ENCODE measurements at places on chromosomes 5 and 9. TPM values are rescaled to one million over a fixed set of nuclear protein-coding genes. Genes with fewer than 3 reads are reported as not detected.

DNA sequence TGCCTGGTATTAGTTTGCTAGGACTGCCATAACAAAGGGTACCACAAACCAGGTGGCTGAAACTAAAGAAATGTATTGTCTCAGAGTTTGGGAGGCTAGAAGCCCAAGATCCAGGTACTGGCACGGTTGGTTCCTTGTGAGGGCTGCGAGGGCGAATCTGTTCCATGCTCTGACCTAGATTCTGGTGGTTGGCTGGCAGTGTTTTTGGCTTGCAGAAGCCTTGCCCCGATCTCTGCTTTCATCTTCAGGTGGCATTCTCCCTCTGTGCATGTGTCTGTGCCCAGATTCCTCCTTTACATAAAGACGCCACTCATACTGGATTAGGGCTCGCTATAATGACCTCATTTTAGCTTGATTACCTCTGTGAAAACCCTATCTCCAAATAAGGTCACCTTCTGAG, 36.7 kb downstream of the RAI14 start:
- no peaks in the 10 kb centered on the region for H3K36me3 ChIP-seq
- no peaks in the 10 kb centered on the region for H3K27me3 ChIP-seq
- H3K4me3 ChIP-seq: no peak overlapping the region
- H3K27ac ChIP-seq: peak overlapping the region; percentile 18
- DNase-seq: no peak

DNA sequence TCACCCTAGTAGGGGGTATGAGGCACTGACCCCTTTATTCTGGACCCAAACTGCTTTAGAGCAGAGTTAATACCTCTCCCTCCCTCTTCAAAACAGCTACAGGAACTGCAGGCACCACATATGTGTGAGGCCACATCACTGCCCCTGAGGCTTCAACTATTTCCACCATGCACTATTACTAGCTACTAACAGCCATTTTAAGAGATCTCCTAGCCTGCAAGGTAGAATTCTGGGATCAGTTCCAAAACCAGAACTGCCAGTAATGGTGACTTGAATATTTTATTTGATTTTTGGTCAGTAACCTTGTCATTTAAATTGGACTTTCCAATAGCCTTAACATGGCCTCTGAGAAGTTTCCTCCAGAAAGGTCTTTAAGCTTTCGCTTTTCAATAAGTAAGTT, 55.3 kb upstream of the FSD1L start:
- H3K27me3 ChIP-seq: no peaks in the 10 kb centered on the region
- H3K27ac ChIP-seq: no peak overlapping the region
- H3K4me1 ChIP-seq: no peaks in the 10 kb centered on the region
- DNase-seq: no peak
- H3K4me3 ChIP-seq: no peak overlapping the region

DNA sequence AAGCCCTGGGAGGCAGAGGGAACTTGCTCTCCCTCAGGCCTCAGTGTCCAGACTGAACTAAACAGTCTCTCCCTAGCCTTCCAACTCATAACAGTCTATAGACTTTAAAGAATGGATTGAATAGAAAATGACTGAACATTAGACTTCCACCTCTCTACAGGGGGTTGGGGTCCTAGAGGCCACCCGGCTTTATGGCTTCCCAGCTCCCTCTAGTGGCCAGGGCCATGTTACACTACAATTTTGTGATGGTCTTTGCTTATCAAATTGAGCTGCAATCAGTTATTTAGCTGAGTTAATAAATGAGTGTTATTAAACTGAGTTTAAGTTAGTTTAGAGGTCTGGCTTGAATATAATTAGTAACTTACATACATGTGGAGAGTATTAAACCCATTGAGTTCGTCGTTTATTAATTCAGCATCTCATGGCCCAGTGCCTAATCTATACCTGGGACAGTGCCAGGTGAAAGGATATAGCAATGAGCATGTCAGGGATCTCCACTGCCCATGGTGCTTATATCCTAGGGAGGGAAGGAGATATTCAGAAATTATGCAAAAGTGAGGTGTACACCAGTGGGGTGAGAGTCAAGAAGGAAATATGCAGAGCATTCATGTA, 105.2 kb downstream of the SH3TC2 start:
- DNase-seq: peak; percentile 29
- no peaks in the 10 kb centered on the region for H3K4me1 ChIP-seq
- no peak overlapping the region for H3K27ac ChIP-seq
- no peak overlapping the region for H3K4me3 ChIP-seq
- H3K27me3 ChIP-seq: no peaks in the 10 kb centered on the region

- H3K27ac ChIP-seq: no peak overlapping the region
- DNase-seq: no peak
- peaks cover 45% of the 10 kb centered on the region for H3K36me3 ChIP-seq
- H3K4me3 ChIP-seq: no peak overlapping the region
- H3K27me3 ChIP-seq: no peaks in the 10 kb centered on the region
Measured at GRCh38 chr9:136835162-136835931, 6.9 kb upstream of the AJM1 start.

- no peak for DNase-seq
- H3K27ac ChIP-seq: no peak overlapping the region
- H3K36me3 ChIP-seq: no peaks in the 10 kb centered on the region
Measured at GRCh38 chr5:111926026-111926425, 169.0 kb upstream of the NREP start.

DNA sequence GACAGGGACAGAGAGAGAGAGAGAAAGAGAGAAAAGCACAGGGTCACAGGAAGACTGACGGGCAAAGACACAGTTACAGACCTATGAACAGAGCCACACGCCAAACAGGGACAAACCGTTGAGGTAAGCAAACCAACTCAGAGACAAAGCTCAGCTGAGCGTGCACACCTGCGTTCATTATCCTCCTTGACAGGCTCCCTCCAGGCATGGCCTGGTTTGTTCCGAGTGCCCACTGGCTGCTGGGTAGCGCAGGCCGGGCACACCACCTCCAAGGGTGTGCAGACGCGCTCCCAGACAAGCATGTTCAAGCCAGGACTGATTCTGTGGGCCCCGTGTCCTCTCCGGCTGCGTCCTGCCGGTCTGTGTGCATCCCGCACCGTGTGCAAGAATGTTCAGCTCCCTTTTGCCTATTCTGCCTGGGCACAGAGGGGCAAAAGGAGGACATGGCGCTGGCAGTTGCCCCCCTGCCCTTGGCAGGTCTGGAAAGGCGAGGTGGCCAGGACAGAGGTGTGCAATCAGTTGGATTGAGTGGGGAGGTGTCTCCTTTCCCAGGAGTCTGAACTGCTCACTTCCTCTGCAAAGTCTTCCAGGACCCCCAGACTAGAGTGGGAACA, 467 bp upstream of the SMIM32 start:
- peaks cover 36% of the 10 kb centered on the region for H3K27me3 ChIP-seq
- no peak for DNase-seq
- no peaks in the 10 kb centered on the region for H3K36me3 ChIP-seq
- H3K27ac ChIP-seq: no peak overlapping the region
- H3K4me3 ChIP-seq: peak overlapping the region; percentile 4

DNA sequence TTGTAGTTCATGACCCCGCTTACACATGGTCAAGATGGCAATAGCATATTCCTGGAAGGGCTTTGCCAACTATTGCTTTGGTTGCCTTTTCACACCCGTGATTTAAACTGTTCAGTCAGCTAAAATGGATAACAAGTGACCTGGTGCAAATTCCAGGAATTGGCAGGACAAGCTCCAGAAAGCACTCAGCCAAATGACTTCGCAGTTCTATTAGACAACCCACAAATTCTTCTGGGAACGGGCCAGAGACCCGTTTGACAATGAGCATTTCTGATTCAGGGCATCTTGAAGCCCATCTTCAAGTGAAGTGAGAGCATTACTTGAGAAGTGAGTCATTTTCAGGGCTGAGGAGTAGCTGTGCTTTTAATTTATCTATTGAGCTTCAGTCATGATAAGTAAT, 165.0 kb downstream of the DROSHA start:
- H3K4me1 ChIP-seq: no peaks in the 10 kb centered on the region
- H3K4me3 ChIP-seq: no peak overlapping the region
- no peaks in the 10 kb centered on the region for H3K27me3 ChIP-seq
- no peak for DNase-seq

- H3K27ac ChIP-seq: no peak overlapping the region
- no peak overlapping the region for H3K4me3 ChIP-seq
- H3K36me3 ChIP-seq: no peaks in the 10 kb centered on the region
- no peaks in the 10 kb centered on the region for H3K27me3 ChIP-seq
- H3K4me1 ChIP-seq: no peaks in the 10 kb centered on the region
- DNase-seq: no peak
Measured at GRCh38 chr5:61919920-61920319, 386.1 kb upstream of the KIF2A start.

DNA sequence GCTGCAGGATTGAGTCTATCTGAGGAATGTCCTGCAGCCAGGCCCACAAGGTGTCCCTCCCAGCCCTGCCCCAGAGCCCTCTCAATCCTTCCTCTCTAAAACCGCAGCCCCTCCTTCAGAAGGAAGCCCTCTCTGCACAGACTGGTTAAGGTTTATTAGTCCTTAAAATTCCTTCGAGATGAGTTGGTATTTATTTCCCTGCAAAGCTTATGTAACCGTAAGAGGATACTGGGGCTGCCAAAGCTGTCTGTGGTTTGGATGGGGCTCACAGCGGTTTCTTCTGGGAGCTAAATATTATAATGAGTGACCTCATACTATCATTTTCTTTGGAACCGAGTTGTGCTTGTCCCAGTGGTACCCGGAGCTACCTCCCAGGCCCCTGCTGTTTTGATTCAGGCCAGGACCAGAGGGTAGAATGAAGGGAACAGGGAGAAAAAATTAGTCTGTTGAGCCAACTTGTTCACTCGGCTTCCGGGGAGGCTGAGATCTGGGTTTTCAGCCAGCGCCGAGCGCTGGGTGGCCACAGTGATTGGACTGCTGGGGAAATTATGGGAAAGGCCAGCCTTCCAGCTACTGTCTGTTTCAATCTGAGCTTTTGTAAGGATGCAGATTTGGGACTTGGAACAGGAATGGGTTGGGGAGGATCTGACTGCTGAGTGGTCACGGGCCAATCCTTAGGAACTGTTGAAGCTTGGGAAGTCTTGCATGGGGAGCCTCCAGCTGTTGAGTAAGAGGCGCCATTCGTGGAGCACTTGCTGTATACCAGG, 107.5 kb downstream of the NDFIP1 start:
- H3K4me3 ChIP-seq: no peak overlapping the region
- peaks cover 6% of the 10 kb centered on the region for H3K27me3 ChIP-seq
- no peaks in the 10 kb centered on the region for H3K36me3 ChIP-seq
- no peak for DNase-seq

- H3K36me3 ChIP-seq: no peaks in the 10 kb centered on the region
- H3K27ac ChIP-seq: no peak overlapping the region
- no peaks in the 10 kb centered on the region for H3K27me3 ChIP-seq
- DNase-seq: no peak
- no peak overlapping the region for H3K4me3 ChIP-seq
Measured at GRCh38 chr5:5353681-5354080, 68.8 kb upstream of the ICE1 start.

- peaks cover 3% of the 10 kb centered on the region for H3K4me1 ChIP-seq
- H3K27ac ChIP-seq: no peak overlapping the region
- H3K4me3 ChIP-seq: no peak overlapping the region
- DNase-seq: no peak
Measured at GRCh38 chr5:138870611-138871010, 4.5 kb downstream of the LRRTM2 start.

GRCh38 chr9:37104183-37104889, 16.0 kb upstream of the ZCCHC7 start:
- no peaks in the 10 kb centered on the region for H3K4me1 ChIP-seq
- H3K27ac ChIP-seq: no peak overlapping the region
- DNase-seq: no peak
- H3K27me3 ChIP-seq: no peaks in the 10 kb centered on the region

GRCh38 chr5:116382032-116382873, 192.4 kb downstream of the SEMA6A start:
- no peak for DNase-seq
- no peak overlapping the region for H3K27ac ChIP-seq
- no peaks in the 10 kb centered on the region for H3K4me1 ChIP-seq
- H3K27me3 ChIP-seq: no peaks in the 10 kb centered on the region

GRCh38 chr5:67010684-67011409, 185.8 kb downstream of the CD180 start:
- H3K36me3 ChIP-seq: no peaks in the 10 kb centered on the region
- H3K4me1 ChIP-seq: peaks cover 29% of the 10 kb centered on the region
- no peak overlapping the region for H3K4me3 ChIP-seq
- H3K27ac ChIP-seq: peak overlapping the region; percentile 71
- DNase-seq: no peak
- no peaks in the 10 kb centered on the region for H3K27me3 ChIP-seq

GRCh38 chr5:132053483-132053882, 7.0 kb upstream of the IL3 start:
- H3K36me3 ChIP-seq: no peaks in the 10 kb centered on the region
- no peak overlapping the region for H3K4me3 ChIP-seq
- DNase-seq: no peak

DNA sequence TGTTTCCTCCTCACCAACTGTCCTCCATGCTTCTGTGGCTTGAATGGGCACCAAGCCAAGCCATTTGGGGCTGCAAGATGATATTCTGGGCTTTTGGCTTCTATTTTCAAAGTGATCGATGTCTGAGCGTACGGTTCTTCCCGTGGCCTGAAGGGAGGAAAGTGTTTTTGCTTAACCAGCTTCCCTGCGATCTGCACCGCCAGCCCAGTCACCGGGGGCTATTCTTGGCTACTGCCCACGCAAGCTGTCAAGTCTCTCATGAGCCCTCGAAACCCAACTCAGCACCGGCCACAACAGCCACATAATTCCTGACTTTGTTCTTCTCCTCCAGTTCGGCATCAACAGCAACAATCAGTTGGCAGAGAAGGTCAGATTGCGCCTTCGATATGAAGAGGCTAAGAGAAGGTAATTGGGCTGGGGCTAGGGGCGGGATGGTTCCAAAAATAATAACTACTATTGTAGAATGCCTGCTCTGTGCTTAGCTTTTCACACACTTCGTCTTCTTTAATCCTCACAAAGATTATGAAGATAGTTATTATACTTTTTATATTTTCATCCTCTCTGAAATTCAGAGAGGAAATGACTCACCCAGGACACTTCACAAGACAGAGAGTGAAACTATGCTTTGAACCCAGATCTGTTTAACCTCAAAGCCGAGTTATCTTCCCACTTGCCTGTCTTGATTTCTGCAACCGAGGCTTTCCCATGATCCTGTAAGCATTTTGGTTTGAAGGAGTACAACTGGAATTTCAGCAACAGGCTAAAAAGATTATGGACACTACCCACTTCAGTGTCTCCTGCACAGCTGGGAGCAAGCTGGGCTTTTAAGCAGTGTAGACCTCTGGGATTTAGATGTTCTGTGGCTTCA, 76.4 kb upstream of the RARS1 start:
- H3K36me3 ChIP-seq: no peaks in the 10 kb centered on the region
- H3K4me3 ChIP-seq: no peak overlapping the region
- H3K27ac ChIP-seq: no peak overlapping the region
- H3K27me3 ChIP-seq: no peaks in the 10 kb centered on the region
- no peak for DNase-seq

- no peak overlapping the region for H3K27ac ChIP-seq
- H3K4me1 ChIP-seq: no peaks in the 10 kb centered on the region
- no peak overlapping the region for H3K4me3 ChIP-seq
- no peaks in the 10 kb centered on the region for H3K36me3 ChIP-seq
- no peak for DNase-seq
Measured at GRCh38 chr9:82153032-82153431, 164.5 kb downstream of the SPATA31D1 start.

- H3K27ac ChIP-seq: no peak overlapping the region
- no peaks in the 10 kb centered on the region for H3K36me3 ChIP-seq
- DNase-seq: no peak
- H3K4me3 ChIP-seq: no peak overlapping the region
Measured at GRCh38 chr9:587527-587926, 254.0 kb upstream of the DMRT1 start.

MARCOL gene
- not detected for polyA plus RNA-seq

TLE4 gene
- 22.6 TPM for polyA plus RNA-seq

OTP gene
- 0.18 TPM for polyA plus RNA-seq

SMIM32 gene
- 0.05 TPM for polyA plus RNA-seq

SNAPC4 gene
- 11.3 TPM for polyA plus RNA-seq

IFNE gene
- polyA plus RNA-seq: 0.41 TPM
